ENCODE measurements at places on chromosomes 7 and 10.

GRCh38 chr7:115968596-115968995 is 62.0 kb downstream of the TFEC start:
- no peak for DNase-seq

DNA sequence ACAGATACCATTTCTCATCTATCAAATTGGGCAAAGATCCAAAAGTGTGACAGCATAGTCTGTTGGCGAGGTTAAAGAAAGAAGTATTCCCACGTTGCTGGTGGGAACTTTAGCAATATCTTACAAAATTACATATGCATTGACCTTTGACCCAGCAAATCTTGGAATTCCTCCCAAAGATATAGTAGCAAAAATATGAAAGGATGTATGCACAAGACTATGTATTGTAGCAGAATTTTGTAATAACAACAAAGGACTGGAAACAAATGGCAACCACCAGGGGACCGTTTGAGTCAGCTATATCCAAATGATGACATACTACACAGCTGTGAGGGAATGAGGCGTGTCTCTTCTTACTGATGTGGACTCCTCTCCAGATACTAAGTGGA is 50.2 kb downstream of the KCNH2 start:
- no peak for DNase-seq

GRCh38 chr7:155644971-155645509 is 579 bp downstream of the RBM33 start:
- peak; percentile 48 for DNase-seq

- DNase-seq = no peak
These were observed 510.1 kb downstream of the ARL4A start for GRCh38 chr7:13197501-13197900.

DNA sequence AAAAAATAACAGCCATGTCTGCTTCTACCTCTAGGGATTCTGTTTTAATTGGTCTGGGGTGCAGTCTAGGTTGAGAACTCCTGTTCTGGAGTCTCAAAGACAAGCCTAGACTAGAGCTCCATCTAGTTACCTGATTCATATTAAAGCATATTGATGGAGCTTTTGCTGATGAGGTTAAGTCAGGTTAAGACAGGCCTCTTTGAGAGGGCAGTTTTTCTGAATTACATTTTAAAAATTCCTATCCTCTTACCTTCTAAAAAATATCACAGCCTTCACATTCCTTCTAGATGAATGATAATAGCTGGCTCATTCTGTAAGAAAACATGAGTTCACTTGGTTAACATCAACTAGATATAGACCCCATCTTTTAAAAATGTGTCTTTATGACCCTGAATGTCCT is 28.9 kb downstream of the MGAM start:
- no peak for DNase-seq

- DNase-seq = no peak
These were observed 35.6 kb upstream of the GALNT17 start for GRCh38 chr7:71096351-71096750.

All from ACHN (cell line).